ENCODE measurements at places on chromosomes 1 and 21. TPM values are rescaled to one million over a fixed set of nuclear protein-coding genes. Genes with fewer than 3 reads are reported as not detected.

DNA sequence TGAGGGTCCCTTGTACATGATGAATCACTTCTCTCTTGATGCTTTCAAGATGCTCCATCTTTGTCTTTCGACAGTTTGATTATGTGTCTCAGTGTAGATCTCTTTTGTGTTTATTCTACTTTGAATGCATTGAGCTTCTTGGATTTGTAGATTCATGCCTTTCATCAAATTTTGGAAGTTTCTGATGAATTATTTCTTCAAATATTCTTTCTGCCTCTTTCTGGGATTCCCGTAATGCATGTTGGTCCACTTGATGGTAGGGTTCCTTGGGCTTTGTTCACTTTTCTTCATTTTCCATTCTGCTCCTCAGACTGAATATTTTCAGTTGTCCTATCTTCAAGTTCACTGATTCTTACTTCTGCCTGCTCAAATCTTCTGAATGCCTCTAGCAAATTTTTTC, 50.7 kb downstream of the ADSS2 start:
- no peak for DNase-seq

DNAJC28 gene
- total RNA-seq: 0.60 TPM

DNA sequence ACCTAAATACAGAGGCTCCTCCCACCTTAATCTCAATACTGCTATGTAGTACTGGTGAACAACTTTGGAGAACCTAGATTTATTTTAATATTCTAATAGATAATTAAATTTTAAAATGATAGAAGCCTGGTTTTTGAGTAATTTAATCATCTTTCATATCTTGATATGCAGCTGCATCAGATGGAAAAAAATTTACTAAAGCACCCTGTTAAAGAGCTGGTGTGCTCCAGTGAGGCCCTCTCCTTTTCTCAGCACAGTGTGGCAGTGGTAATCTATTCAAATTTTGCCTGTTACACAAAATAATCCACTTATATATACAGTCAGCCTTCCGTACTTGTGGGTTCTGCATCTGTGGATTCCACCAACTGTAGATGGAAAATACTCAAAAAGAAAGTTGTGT, 82.8 kb downstream of the LRRC8C start:
- no peak for DNase-seq

GRCh38 chr1:246113555-246114095, 393.5 kb downstream of the SMYD3 start:
- DNase-seq: no peak

DNA sequence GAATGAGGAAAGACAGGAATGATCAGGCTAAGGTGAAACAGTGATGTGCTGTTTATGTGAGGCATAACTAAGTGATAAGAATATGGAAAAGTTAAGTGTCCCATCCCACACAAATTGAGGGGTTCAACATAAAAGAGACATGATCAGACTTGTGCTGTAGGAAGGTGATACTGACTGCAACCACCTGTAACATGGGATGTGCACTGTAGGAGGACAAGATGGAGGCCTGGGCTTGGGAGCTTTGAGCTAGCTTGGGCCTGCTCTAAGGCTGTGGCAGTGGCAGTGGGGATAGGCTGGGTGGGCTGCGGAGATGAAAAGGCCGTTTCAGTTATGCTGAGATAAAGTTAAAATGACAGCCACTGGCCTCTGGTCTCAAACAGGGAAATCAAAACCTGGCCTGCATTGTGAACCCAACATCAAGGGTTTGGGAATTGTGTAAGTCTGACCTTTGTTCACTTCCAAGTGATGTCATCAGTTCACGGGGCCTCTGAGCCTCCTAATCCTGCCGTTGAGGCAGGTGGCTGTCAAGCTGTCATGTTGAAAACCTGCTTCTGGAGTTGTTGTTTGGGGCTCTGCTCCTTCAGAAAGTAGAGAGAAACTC, 61.2 kb upstream of the TENT5C start:
- DNase-seq: no peak

RRP1B gene
- 94.3 TPM for total RNA-seq

TMCC2 gene
- total RNA-seq: 8.4 TPM

DNA sequence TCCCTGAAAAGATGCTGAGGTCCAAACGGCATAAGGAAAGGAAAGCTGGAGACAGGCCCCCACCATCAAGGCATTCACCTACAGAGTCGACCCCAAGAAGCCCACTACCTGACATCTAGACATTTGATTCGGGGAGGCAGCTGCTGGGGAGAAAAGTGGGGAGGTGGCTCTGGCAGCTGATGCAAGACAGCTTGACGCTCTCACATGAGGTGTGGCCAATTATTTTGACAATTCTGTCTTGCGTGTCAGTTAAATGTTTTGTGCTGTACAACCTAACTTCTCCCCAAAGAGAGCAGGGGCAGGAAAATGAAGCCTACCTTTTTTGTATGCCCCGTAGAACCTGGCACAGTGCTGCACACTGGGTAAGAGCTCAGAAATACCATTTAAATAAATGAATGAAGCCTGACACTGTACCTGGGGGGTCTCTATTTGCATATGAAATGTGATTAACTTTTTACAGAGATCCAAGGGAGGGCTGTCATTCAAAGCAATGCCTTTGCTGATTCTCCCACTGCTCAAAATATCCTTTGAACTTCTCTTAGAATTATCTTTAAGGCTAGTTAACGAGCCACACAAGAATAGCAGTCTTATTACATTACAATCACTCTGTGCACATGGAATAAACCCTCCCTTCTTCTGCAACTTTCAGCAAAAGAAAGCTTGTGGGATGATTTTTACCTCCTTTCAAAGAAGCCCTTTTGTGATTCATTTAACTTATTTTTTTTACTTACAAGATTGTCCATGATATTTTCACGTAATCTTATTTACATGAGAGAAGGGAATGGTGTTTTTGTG, 163.2 kb downstream of the TNR start:
- DNase-seq: no peak

C1QTNF12 gene
- total RNA-seq: 1.1 TPM

SAMD11 gene
- not detected for total RNA-seq

- no peak for DNase-seq
Observed at GRCh38 chr1:54520631-54521321, 27.3 kb upstream of the ACOT11 start.

HPCAL4 gene
- total RNA-seq: 2.0 TPM

- DNase-seq: no peak
Observed at GRCh38 chr21:40029888-40030287, 162.7 kb downstream of the PCP4 start.

GRCh38 chr1:9297831-9298230, 5.1 kb downstream of the SPSB1 start:
- no peak for DNase-seq

SMCP gene
- total RNA-seq: not detected

DNA sequence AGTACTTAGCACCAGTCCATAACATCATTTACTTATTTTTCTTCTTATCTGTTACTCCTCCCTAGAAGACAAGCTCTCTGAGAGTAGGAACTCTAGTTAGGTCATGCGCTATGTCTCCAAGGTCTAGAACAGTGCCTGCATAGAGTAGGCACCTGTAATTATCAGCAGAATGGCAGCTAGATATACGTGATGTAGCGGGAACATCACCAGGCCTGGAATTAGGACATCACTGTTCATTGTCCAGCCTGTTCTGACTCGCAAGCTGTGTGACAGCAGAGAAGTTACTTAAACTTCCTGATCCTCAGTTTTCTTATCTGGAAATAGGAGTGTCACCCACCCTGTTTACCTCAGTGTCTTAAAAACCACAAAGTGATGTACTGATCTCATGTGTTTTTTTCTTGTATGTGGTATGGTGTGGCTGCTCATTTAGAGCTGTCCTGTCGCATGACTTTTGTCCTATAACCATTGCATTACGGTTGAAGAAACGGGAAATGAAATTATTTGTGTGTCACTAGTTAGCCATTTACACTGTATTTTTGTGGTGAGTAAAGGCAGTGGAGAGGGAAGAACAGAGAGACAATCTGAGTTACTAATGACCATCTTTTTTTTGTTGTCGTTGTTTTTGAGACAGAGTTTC, 37.1 kb upstream of the EXO1 start:
- DNase-seq: no peak

EPHB2 gene
- 0.33 TPM for total RNA-seq

GRCh38 chr1:158037866-158038359, 44.5 kb downstream of the KIRREL1 start:
- no peak for DNase-seq

DNA sequence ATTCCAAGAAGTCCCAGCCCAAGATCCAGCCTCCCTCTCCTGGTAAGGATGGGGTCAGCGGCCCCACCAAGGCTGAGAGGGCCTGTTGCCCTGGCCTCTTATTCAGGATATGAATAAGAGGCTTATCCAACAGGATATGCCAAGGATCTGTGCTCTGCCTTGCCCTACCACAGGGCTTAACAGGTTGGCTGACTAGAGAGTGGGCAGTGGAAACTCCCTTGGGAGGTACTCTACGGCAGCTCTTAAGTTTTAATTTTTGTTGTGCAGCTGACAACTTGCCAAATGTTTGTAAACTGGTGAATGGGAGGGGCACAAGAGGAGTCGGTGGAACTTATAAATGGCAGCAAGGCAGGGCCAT, 16.5 kb upstream of the PIGV start:
- DNase-seq: no peak

- no peak for DNase-seq
Observed at GRCh38 chr1:152050886-152051675, 14.3 kb upstream of the S100A11 start.

DNA sequence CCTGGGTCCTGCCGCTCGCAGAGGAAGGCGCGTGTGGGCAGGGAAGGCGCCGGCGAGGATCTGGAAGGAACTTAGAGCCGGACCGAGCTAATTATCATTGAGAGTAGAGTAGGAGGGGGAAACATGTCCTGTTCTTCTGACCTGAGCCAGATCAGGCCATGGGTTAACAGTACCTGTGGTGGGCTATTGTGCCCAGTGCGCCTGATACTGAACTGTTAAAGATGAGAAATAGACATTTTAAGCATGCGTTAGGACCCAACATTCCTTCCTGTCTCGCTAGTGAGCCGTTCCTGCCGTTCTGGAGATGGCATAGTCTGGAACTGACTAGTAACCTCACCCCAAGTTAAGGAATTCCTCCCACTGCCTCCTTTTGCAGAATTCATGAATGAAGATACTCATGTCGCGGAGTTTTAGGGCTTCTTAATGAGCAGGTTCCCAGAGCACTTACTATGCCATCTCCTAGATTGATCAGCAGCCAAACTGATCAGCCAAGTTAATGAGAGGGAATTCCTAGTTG, 870 bp downstream of the STRIP1 start:
- DNase-seq: no peak

DNA sequence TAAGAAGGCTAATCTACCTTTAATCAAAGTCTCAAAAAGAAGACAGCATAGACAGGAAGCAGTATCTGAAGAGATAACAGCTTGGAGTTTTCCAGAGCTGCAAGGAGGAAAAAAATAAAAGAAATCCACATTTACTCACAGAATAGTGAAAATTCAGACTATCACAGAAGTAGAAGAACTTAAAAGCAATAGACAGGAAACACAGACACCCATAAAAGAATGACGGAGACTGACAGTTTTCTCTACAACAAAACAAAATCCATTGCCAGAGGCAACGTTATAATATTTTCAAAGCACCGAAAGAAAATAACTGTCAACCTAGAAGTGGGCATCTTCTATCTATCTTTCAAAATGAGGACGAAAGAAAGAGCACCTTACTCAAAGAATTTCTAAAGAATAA, 104.4 kb downstream of the DMRTB1 start:
- DNase-seq: no peak

DNA sequence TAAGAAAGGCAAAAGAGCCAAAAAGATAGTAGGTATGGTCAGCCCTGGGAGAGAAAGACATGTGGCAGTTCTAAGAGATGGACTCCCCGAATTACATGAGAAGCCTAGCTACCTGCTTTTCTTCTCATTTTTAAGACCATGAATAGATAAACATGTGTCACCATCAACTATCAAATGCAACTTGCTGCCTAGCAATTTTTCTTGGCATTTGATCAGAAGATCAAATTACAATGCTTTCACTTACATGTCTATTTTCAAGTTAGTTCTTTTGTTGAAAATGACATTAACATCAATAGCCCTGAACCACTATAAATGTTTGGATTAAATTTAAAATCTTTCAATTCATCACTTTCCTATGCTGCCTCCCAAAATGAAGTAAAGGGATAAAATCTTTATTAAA, 212.3 kb downstream of the HHIPL2 start:
- DNase-seq: no peak

DNA sequence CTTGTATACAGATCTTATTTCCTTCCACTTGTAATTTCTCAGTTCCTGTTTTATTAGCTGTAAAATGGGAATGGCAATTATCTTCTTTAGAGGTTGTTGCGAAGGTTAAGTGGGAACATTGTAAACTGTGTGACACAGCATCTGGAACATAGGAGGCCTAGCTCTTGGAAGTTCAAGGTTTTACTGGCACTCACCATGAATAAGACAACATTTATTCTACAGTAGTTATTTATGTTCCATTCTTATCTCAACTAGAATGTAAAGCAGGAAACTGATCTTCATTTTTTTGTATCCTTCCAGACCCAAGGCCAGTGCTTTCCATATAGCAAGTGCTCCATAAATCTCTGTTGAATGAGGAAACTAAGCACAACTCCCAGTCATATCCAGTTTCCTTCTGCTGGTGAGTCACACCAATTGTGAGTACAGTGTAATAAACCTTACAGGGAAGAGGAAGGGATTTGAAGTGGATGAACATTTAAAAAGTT, 1.4 kb downstream of the BCL10 start:
- no peak for DNase-seq

- DNase-seq: no peak
Observed at GRCh38 chr1:171134204-171134923, 43.7 kb downstream of the FMO3 start.

OR2T2 gene
- not detected for total RNA-seq

DNA sequence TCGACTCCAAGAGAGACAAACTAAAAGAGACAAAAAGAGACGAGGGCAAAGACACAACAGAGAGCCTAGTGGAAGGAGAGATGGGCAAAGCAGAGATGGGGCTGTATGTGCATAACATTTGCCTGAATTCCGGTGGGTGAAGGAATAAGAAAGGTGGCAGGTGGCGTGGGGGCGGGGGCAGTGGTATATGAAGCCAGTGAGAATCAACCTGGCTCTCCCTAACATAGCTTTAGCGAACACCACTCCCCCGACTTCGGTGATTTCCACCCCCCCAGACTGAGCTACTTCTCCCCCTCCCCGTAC, 1.1 kb downstream of the INKA2 start:
- no peak for DNase-seq

NT5C1A gene
- not detected for total RNA-seq

- no peak for DNase-seq
Observed at GRCh38 chr1:69700770-69701169, 133.0 kb downstream of the LRRC7 start.

PPM1J gene
- total RNA-seq: not detected

Data from CD8-positive, alpha-beta memory T cell (primary cell).